Activated CD4-positive, CD25-positive, alpha-beta regulatory T cell treated with anti-CD3 and anti-CD28 coated beads, Interleukin-2, amount 50 U/mL, for 24 hours (primary cell): ENCODE measurements at places on chromosomes 3 and 15.

GRCh38 chr3:118970819-118971218, 63.8 kb downstream of the IGSF11 start:
- no peak for ATAC-seq

- no peak for ATAC-seq
Measured at GRCh38 chr3:159038405-159038804, 236.6 kb downstream of the MFSD1 start.

DNA sequence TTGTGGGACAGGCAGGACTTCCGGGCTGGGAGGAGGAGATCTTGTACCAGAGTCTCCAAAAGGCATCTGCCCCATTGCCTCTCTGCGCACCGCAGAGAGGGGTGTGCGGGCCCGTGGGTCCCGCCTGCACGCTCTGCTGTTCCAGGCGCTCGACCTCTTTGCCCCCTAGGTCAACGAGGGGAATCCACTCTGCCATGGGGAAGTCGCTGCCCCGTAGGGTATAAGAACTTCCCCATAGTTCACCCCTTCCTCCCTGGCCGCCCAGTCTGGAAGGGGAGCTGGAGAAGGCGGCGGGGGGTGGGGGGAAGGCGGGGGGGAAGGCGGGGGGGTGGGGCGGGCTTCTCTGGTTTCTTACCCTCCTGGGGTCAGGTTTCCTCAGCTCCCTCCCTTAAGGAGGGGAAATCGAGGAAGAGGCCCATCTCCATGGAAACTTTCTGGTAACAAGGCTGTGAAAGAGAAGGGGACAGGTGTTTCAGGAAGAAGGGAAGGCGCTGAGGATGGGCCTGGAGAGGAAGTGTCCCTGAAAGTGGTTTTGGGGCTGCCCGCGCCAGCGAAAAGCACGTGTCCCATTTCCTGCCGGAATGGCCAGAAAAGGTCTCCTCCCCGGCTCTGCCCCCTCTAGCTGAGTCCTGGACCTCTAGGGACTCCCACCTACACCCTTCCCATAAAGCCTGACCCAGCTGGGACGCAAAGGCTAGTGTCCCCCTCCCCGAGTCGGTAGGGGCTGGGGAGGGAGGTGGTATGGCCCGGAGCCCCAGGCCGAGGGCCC, 27.5 kb downstream of the NR1I2 start:
- no peak for ATAC-seq

DNA sequence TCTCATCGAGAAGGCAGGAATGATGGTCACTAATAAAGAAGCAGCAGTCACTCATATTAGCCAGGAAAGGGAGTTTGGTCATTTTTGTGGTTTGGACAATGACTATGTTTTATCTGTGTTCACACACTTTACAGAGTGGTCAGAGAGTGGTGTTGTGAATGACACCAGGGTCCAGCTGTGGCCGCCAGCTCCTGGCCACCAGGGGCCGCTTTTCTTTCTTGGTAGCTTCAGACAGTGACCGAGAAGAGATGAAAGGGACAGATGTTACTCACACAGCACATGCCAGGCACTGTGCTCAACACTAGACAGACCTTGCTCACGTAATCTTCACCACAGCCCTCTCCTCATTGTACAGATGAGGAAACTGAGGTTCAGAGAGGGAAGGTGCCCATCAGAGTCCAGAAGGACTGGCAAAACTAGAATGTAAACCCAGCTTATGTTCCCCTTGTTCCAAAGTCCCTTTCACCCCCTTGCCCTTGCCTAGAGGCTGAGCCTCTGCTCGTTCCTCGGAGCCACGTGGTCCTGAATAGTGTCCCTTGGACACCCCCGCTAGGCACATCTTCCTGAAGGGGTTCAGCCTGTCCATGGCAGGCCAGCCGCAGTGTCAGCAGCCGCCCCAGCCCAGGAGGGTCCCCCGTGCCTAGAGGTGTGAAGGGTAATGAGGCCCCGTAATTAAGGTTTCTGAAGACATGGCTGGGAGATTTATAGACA, 55.6 kb downstream of the CYP11A1 start:
- ATAC-seq = no peak

GRCh38 chr3:71101626-71102025, 481.9 kb downstream of the FOXP1 start:
- no peak for ATAC-seq

DNA sequence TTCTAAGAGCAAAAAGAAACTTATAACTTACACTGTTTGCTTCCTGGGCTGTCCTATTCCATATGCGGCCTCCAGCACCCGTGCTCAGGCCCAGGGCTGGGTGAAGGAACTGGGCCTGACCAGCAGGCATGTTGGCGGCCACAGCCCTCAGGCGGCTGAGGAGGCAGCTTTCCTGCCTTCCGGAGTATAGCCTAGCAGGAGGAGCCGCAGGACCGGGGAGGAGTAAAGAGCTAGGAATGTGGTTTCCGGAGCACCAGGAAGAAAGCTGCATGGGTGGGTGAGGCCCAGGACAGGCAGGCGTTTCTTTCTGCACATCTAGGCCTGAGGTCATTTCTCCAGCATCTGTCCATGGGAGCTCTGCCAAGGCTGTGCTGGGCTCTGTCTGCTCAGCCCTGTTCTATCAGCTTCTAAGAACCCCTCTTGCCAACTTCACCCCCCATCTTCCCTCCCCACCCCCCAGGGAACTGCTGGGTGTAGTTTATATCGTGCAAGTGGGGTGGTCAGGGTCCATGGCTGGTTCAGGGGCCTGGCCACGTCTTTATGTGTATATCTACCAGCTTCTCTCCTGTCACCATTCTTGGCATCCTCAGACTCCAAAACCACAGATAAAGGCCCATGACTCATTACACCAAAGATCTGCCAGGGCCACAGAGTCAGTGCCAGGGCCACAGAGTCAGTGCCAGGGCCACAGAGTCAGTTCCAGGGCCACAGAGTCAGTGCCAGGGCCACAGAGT, 7.8 kb upstream of the KIF7 start:
- ATAC-seq = no peak

GRCh38 chr3:103381296-103382079, 946.7 kb downstream of the ZPLD1 start:
- ATAC-seq = no peak

DNA sequence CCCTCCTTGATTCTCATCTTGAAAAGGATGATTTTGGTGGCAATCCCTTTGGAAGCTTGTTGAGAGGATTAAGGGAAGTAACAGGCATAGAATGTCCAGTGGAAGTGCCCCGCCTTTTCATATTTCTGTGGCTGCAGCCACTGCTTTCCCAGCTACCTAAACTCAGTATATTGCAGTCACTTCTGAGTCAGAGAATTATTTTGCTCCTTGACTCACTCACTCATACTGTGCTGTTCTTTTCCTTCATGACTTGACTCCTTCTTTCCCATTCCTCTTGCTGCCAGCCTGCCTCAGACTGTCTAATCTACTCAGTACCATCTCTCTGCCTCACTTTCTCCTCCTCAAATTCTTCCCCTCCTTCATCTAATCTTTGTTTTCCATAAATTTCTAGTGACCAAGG, 26.5 kb upstream of the POLR2M start:
- no peak for ATAC-seq

- peak; percentile 82 for ATAC-seq
Measured at GRCh38 chr3:114464548-114464947, 170.7 kb downstream of the TIGIT start.

- no peak for ATAC-seq
Measured at GRCh38 chr3:54918516-54918915, 9.3 kb downstream of the LRTM1 start.

- peak; percentile 30 for ATAC-seq
Measured at GRCh38 chr15:59169251-59169708, 37.4 kb upstream of the LDHAL6B start.

- ATAC-seq = no peak
Measured at GRCh38 chr3:149330609-149331331, 2.7 kb downstream of the TM4SF18 start.

- peak; percentile 45 for ATAC-seq
Measured at GRCh38 chr3:71582612-71583565, 639 bp downstream of the FOXP1 start.

DNA sequence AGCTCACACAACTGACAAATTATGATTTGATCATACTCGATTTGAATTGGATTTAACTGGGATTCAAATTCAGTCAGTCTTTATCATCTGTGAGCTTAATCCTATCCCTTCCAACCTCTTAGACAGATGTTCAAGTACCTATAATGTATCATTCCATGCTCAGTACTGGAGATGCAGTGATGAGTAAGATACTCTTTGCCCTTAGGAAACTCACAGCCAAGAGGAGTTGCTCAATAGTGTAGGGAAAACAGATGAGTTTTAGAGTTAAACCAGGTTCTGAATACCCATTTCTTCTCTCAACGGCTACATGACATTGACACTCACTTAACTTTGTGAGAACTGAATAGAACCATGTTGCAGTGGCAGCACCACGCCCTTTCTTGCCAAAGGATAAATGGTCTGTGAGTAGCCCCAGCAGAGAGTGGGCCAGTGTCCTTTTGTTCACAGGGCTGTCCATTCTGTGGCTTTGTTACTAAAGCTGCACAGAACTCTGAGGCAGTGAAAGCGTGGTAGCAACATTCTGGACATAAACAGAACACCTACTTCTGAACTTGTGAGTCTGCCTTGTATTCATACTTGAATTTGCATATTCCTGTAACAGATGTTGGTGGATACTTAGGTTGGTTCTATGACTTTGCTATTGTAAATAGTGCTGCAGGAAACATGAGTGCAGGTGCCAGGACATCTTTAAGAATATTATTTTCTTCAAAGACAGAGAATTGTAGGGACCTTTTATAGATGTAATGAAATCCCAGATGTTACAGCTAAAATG, 91.6 kb downstream of the RASA2 start:
- no peak for ATAC-seq

- ATAC-seq = no peak
Measured at GRCh38 chr15:70998319-70998718, 105.7 kb downstream of the LRRC49 start.

GRCh38 chr3:77372634-77373346, 332.9 kb downstream of the ROBO2 start:
- ATAC-seq = no peak

DNA sequence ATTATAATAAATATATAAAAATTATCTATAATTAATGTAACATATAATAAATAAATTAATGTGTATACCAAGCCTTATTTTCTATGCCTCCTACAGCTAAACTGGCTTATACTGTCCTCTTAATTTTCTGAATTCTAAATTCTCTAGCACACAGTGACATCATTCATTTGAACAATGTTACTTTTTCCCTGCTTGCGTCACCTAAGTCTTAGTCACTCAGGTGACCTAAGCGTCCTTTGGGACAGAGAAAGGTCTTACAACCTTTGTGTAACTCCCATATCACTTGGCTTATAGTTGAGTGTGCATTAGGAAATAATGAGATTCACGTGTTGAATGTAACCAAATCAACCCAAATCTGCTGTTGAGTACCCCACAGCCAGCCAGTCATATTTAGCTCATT, 48.5 kb upstream of the KCNMB2 start:
- ATAC-seq = no peak

DNA sequence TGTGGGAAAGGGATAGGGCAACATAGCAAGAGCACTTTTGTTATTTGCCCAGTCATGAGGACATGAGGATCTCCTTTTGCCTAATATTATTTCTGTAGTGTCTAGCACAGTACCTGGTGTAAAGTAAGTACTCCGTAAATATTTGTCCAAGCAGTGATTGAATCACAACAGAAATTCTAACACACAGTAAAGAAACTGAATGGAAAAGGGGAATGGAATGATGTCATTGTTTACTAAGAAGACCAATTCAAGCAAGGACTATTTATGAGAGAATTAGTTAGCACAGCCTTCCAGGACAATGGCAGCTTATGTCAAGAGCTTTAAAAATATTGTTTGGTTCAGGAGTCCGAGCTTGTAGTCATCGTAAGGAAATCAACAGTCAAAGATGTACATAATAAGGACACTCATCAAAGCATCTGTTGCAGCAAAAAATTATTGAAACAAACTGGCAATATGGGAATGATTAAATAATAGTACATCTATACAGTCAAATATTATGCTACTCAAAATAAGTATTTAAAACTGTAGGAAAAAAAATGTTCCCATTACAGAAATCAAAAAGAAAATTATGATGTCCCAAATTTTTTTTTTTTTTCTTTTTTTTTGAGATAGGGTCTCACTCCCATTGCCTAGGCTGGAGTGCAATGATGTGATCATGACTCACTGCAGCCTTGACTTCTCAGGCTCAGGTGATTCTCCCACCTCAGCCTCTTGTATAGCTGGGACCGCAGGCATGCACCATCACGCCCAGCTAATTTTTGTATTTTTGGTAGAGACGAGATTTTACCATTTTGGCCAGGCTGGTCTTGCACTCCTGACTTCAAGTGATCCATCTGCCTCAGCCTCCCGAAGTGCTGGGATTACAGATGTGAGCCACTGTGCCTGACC, 17.9 kb downstream of the CAPN7 start:
- no peak for ATAC-seq

GRCh38 chr3:38157595-38157994, 7.7 kb upstream of the OXSR1 start:
- no peak for ATAC-seq

- no peak for ATAC-seq
Measured at GRCh38 chr3:59818033-59818918, 768.5 kb upstream of the CFAP20DC start.

DNA sequence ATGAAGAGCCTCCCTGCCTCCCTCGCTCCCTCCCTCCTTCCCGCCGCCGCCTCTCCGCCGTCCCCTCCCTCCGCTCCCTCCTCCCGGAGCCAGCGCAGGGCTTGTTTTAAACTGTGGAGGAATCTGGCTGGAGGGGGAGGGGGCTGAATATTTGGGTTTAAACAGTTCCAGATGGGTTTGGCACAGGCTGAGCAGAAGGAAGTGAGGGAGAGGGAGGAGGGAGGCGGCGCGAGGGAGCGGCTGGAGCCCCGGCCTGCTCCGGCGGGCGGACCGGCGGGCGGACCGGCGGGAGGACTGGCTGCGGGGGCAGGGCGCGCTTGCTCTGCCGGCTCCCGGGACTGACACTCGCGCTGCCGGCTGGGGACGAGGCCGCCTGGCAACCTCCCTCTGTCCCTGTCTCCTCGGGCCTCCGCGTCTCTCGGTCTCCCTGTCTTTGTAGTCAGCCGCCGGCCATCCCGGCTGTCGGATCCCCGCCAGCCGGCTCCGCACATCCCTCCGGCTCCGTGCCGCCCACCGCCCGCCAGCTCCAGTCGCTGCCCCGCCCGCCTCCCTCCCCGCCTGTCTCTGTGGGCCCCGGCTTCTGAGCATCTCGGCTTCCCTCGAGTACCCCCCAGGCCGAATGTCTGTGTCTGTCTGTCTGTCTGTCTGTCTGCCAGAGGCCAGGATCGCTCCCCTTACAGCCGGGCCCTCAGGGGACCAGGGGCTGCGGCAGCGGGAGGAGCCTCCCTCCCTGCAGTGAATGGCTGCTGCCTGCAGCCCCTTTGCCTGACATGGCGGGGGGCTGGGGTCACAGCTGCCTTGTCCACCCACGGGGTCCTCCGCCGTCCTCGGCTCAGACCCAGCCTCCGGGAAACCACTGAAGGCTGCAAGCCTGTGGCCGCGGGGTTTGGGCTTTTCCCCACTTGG, 7.6 kb downstream of the EPHB3 start:
- ATAC-seq = peak; percentile 11

DNA sequence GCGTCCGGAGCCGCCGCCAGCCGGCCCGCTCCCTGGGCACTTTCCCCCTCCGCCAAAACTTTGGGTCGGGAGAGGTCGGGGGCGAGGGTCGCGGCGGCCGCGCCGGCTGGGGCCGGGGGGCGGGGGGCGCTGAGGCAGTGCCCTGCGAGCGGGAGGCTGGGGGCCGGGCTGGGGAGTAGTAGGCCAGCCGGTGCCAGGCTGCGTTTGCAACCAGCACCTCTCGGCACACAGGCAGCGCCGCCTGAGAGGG, 452 bp downstream of the BBX start:
- peak; percentile 32 for ATAC-seq
